Kidney (tissue), 22 donors: ENCODE measurements at places on chromosomes 1 and 21. TPM values are rescaled to one million over a fixed set of nuclear protein-coding genes. Genes with fewer than 3 reads are reported as not detected.

- H3K27me3 ChIP-seq, result no peaks in the 10 kb centered on the region
- no peak for DNase-seq
These were observed 311.9 kb upstream of the PTBP2 start for GRCh38 chr1:96409689-96410088.

GRCh38 chr21:34807881-34808568 lies 139.2 kb downstream of the CLIC6 start:
- no peak overlapping the region for H3K27ac ChIP-seq
- no peaks in the 10 kb centered on the region for H3K27me3 ChIP-seq
- H3K4me3 ChIP-seq, result no peak overlapping the region
- H3K4me1 ChIP-seq, result no peaks in the 10 kb centered on the region

The IGSF21 gene
- 1.4 TPM for polyA plus RNA-seq

The LCE1D gene
- polyA plus RNA-seq, result not detected

The UMODL1 gene
- polyA plus RNA-seq, result 0.39 TPM

The FAM72C gene
- polyA plus RNA-seq, result not detected

GRCh38 chr1:231887866-231888265 lies 261.3 kb downstream of the DISC1 start:
- H3K27ac ChIP-seq, result no peak overlapping the region
- H3K4me3 ChIP-seq, result no peak overlapping the region
- no peaks in the 10 kb centered on the region for H3K36me3 ChIP-seq
- DNase-seq, result no peak
- no peaks in the 10 kb centered on the region for H3K4me1 ChIP-seq

DNA sequence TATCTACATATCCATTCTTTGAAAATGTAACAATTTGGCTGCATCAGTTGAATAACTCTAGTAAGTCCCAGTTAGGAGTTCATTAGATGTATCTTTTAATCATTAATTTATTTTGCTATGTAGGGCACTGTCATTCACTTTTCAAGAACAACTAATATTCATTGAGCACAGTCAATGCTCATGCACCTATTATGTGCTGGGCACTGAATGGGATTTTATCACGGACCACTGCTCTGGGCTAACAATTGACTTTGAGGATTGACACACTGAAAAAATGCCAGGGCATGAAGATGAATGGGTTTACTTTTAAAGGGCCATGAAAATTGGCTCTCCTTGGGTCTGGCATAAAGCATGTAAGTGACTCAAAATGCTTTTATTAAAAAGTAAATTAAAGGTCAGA lies 375.2 kb downstream of the PLPP3 start:
- no peaks in the 10 kb centered on the region for H3K27me3 ChIP-seq
- H3K36me3 ChIP-seq, result no peaks in the 10 kb centered on the region

GRCh38 chr1:11649237-11649623 lies 5.0 kb downstream of the FBXO2 start:
- H3K4me1 ChIP-seq, result peaks cover 4% of the 10 kb centered on the region
- no peak overlapping the region for H3K4me3 ChIP-seq
- H3K36me3 ChIP-seq, result no peaks in the 10 kb centered on the region
- no peak for DNase-seq
- no peak overlapping the region for H3K27ac ChIP-seq
- H3K27me3 ChIP-seq, result peaks cover 11% of the 10 kb centered on the region

- DNase-seq, result peak; percentile 60
- H3K4me3 ChIP-seq, result no peak overlapping the region
- no peaks in the 10 kb centered on the region for H3K36me3 ChIP-seq
These were observed 3.8 kb downstream of the PRDM2 start for GRCh38 chr1:13703558-13704490.

DNA sequence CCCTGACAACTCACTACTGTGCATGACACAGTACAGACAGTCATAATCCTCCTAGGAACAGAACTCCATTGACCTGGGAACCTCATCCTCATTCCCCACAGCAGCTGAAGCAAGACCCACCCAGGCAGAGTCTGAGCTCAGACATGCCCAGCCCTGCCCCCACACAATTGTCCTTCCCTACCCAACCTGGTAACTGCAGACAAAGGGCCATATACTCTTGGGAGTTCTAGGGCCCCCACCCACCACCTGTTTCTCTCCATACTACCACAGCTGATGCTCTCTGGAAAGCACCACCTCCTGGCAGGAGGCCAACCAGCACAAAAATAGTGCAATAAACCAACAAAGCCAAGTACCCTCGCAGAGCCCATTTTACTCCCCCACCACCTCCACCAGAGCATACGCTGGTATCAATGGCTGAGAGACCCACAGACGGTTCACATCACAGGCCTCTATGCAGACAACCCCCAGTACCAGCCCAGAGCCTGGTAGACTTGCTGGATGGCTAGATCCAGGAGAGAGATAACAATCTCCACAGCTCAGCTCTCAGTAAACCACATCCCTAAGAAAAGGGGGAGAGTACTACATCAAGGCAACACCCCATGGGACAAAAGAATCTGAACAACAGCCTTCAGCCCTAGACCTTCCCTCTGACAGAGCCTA lies 159.7 kb upstream of the CXADR start:
- no peaks in the 10 kb centered on the region for H3K36me3 ChIP-seq
- no peak overlapping the region for H3K27ac ChIP-seq
- H3K27me3 ChIP-seq, result no peaks in the 10 kb centered on the region
- no peaks in the 10 kb centered on the region for H3K4me1 ChIP-seq

GRCh38 chr1:21899267-21899810 lies 37.8 kb downstream of the HSPG2 start:
- H3K4me3 ChIP-seq, result no peak overlapping the region
- H3K27ac ChIP-seq, result no peak overlapping the region
- H3K4me1 ChIP-seq, result peaks cover 14% of the 10 kb centered on the region
- H3K27me3 ChIP-seq, result no peaks in the 10 kb centered on the region
- no peak for DNase-seq

The KRTAP12-2 gene
- not detected for polyA plus RNA-seq

DNA sequence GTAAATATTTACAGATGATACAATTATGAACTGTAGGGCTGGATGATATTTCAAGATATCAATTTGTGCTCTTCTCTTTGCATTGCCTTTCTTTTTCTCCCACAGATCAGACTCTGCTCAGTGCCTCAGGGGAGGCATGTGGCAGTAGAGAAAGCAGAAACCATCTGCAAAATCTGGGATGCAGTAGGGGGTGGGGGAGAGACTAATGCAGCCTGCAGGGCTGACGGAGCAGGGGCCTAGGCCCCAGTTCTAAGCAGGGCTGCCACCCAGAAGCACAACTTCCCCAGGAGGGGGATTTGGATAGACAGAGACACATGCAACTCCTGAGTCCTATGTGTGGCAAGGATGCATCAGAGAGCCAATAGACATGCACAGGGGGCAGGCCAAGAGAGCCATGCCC lies 511.6 kb downstream of the SMYD3 start:
- H3K36me3 ChIP-seq, result no peaks in the 10 kb centered on the region
- no peak for DNase-seq
- no peaks in the 10 kb centered on the region for H3K4me1 ChIP-seq
- no peak overlapping the region for H3K27ac ChIP-seq
- H3K4me3 ChIP-seq, result no peak overlapping the region

DNA sequence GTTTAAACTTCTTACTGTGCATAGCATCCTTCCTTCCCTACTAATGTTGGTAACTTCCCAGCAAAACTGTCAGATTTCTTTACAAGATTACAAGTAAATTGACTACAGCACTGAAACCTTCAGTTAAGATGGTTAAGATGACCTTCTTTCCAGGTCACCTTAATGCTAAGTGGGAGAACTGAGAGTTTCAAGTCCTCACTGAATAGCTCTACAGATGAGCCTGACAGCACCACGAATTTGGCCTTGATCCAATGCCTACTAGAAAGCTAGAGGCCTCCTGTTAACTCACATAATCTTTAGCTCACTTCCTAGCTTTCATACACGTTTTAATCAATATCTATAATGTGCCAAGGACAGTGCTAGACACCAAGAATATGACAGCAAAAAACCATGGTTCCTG lies 276.0 kb upstream of the PLD5 start:
- no peak overlapping the region for H3K4me3 ChIP-seq
- H3K4me1 ChIP-seq, result no peaks in the 10 kb centered on the region
- DNase-seq, result no peak
- H3K27me3 ChIP-seq, result no peaks in the 10 kb centered on the region

DNA sequence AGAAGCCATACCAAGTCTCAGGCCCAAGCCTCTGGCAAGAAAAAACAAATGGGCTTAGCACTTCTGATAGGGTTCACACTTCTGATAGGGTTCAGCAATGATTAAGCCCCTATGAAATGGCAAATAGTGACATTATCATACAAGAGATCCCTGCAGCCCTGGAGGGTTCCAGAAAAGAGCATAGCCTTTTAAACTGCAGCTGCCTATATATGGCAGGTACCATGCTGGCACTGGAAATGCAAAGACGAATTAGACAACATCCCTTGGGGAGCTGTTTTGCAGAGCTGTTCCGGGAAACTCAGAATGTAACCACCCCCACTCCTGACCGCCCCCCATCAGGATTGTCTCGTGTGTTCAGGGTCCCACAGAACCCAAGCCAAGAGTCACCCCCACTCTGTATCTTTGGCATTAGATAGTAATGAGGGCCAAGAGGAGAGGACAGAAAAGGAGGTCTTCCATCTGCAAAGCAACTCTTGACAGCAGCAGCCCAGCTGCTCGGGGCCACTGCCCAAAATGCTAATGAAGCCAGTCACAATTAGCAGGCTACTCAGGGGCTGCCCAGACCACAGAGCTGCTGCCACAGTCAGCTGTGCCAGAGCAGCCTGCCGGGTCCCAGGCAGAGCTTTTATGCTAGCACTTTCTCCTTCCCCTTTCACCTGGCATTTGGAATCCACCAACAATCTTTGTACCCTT lies 50.9 kb downstream of the ITPKB start:
- no peaks in the 10 kb centered on the region for H3K36me3 ChIP-seq
- H3K27ac ChIP-seq, result no peak overlapping the region
- H3K27me3 ChIP-seq, result no peaks in the 10 kb centered on the region
- no peak for DNase-seq
- H3K4me1 ChIP-seq, result peaks cover 33% of the 10 kb centered on the region
- H3K4me3 ChIP-seq, result no peak overlapping the region

The OPRD1 gene
- polyA plus RNA-seq, result not detected

DNA sequence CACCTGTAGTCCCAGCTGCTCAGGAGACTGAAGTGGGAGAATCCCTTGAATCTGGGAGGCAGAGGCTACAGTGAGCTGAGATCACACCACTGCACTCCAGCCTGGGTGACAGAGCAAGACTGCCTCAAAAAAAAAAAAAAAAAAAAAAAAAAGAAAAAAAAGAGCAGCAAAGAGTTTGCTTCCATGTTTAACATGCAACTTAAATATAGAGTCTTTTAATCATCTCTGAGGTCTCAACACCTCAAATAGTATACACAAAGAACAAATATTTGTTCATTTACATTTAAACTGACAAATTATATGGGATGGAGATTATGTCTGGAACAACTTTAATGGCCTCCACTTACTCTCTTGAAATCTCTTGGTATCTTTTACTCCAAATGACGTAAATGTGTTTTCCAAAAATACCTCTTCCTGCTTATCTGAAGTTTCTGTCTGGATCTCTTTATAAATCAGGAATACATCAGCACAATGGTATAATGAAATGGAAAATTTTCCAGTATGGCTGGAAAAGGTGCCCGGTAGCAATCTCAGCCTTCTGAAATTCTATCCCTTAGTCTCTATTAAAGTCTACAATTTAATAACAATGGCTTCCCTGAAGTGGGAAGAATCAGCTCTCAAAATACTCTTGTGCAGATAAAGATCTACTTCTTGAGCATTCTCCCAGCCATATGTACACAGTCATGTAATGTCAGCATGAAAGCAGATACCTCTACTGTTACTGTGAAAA lies 258.5 kb downstream of the OMA1 start:
- H3K27ac ChIP-seq, result no peak overlapping the region
- no peaks in the 10 kb centered on the region for H3K4me1 ChIP-seq
- no peak overlapping the region for H3K4me3 ChIP-seq

DNA sequence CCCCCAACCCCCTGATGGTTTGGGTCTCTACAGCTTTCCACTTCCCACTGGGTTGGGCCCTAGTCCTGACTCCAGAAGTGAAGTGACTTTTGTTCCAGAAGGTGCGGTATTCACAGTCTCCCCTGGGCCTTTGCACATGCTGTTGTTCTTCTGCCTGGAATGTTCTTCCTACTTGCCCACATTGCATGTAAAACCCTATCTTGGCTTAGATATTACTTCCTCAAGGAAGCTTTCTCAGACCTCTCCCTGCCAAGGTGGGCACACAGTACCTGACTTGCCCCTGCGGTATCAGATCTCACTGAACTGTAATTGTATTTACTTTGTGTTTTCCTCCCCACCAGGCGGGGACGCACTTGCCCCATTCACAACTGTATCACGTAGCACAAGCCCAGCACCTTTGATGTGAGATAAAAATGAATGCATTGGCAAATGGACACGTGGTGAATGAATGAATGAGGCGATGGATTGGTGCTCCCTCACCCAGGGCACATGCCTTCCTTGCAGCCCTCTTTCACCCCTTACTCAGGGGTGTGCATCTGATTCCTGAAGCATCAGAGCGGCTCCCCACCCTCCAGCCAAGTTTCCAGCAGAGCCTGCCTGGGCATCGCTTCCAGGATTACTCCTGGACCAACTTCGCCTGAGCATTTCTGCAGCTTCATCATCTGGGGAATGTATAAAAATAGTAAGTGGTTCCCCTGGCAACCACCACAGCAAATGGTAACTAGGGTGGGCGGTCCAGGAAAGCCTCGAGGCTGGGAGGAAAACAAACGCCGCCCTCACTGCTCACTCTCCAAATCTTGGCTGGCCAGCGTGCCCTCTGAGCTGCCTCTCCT lies 19.8 kb downstream of the NENF start:
- H3K4me3 ChIP-seq, result no peak overlapping the region
- no peak overlapping the region for H3K27ac ChIP-seq
- DNase-seq, result no peak

DNA sequence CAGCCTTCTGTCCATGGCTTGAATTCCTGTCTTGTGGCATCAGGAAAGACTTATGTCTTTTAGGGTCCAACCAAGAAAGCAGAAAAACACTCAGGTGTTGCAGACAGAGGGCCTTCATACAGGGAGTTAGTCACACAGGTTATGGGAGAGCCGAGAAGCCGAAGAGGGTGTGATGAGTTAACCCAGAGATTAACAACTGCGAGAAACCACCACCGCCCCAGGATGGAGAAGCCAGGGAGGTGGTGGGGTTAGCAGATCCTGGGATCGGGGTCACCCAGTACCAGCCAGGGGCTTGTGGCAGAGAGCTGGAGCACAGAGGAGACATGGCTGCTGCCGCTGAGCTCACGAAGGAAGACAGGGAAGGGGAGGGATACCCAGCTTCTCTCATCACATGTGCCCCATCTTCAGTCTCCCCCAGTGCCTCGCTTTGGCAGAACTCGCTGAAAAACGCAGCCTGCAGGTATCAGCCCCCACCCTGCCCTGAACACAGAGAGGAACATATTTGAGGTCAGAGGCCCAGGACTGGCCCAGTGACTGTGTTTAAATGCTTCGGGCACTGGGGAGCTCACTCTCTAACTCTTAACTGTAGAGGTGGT lies 58.7 kb downstream of the RUNX3 start:
- no peaks in the 10 kb centered on the region for H3K4me1 ChIP-seq
- no peaks in the 10 kb centered on the region for H3K27me3 ChIP-seq
- no peak overlapping the region for H3K4me3 ChIP-seq
- no peaks in the 10 kb centered on the region for H3K36me3 ChIP-seq

The SPATA1 gene
- polyA plus RNA-seq, result 0.62 TPM
